ENCODE measurements at places on chromosomes 6 and 20.

- no peak for DNase-seq
These were observed 41.8 kb upstream of the NT5E start for GRCh38 chr6:85408039-85408438.

- peak; percentile 94 for DNase-seq
These were observed 74.0 kb downstream of the SSR1 start for GRCh38 chr6:7238900-7239589.

DNA sequence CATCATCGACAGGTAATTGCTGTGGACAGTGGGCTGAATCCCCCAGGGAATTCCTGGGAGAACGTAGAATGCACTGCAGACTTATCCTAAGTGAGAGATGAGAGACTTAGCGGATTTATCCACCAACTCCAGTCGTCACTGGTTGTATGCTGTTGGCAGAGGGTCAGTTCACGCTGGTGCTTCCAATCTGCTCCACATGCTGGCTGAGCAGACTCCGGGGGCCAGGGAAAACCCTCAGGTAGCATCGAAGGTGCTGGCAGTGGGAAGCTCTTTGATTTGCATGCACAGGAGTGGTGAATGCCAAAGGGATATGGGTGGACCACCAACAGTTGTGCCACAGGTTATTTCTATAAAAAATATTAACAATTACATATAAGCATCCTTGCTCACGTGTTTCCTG, 20.2 kb downstream of the TTLL9 start:
- DNase-seq = no peak

GRCh38 chr6:143941852-143942627, 66.0 kb downstream of the PLAGL1 start:
- DNase-seq = peak; percentile 68

DNA sequence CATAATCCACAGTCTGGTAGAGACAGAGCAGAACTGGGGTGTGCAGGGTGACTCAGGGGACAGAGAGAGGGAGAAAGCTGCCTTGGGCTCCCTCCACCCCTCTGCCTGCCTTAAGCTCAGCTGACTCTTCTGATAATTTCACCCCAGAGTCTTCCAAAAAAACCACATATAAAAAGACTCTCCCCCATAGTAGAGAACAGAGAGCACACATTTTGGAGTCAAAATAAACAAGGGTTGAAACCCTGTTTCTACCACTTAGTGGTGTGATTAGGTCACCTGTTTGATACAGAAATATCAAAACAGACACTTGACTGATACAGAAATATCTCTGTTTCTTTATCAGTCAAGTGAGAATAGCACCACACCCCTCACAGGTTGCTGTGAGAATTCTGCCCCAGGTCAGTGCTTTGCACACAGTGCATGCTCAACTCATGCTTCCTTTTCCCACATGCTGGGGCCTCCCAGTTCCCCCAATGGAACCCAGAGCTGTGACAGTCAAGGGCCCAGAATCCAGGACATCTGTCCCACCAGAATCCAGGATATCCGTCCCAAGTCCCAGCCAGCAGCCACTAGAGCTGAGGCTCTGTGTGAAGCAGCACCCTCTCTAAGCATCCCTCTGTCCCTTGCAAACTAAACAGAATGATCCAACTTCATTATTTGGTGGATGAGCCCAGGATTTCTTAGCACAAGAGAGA, 1.2 kb downstream of the TREML2 start:
- no peak for DNase-seq

GRCh38 chr6:86502497-86502896, 434.8 kb upstream of the HTR1E start:
- no peak for DNase-seq

GRCh38 chr20:56816349-56816748, 187.2 kb downstream of the TFAP2C start:
- no peak for DNase-seq

GRCh38 chr6:41759905-41760579, 12.8 kb upstream of the PGC start:
- no peak for DNase-seq

GRCh38 chr6:25692472-25692871, 40.5 kb downstream of the SCGN start:
- DNase-seq = no peak

GRCh38 chr6:4943716-4944115, 60.1 kb downstream of the RPP40 start:
- no peak for DNase-seq

GRCh38 chr20:51759769-51760510, 8.2 kb downstream of the ATP9A start:
- no peak for DNase-seq

DNA sequence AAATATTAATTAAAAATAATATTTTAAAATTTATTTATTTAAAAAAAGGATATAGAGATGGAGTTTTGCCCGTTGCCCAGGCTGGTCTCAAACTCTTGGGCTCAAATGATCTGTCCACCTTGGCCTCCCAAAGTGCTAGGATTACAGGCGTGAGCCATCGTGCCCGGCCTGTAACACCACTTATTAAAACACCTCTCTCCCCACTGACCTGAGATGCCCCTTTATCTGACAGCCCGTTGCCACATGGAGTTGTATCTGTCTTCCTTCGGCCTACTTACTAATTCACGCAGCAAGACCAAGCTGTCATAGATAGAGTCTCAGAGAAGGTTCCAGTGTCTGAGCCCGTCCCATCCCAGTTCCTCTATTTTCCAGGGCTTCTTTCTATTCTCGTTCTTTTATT, 30.7 kb downstream of the KIF25 start:
- DNase-seq = no peak

- DNase-seq = no peak
These were observed 27.7 kb downstream of the BFSP1 start for GRCh38 chr20:17503301-17504065.

DNA sequence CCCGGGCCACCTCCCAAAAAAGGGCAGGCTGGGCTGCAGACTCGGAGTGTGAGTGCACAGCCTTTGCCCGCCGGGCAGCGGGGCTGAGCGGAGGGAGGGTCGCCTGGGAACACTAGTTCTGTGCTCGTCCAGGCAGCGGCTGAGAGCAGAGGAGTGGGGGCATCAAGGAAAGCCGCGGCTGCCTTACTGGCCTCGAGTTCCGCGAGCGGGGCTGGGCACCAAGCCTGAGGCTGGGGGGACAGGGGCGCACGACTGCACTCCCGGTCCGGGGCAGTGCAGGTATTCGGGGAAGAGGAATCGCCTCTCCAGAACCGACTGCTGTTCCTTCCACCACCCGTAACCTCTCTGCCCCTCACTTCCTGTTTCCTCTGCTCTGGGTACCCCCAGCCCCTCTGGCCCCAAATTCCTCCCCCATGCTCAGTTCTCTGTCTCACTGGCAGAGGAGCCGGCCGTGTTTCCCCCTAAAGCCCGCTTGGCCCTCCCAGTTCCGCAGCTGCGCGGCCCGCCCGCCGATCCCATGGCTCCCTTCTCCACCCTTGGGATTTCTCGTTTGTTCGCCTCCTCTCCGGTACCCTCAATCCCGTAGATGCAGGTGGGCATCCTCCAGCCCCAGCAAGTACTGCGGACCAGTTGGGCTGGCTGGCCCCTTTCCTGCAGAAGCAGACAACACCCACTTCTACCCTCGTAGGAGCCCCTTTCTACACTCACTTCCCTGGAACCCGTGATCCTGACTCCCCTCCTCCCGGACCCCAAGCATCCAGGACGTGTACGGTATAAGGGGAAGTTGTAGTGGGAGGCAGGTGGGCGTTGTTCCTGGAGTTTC, 5.1 kb downstream of the RING1 start:
- DNase-seq = peak; percentile 51

- no peak for DNase-seq
These were observed 1.1 kb downstream of the SPTLC3 start for GRCh38 chr20:13009682-13010406.

DNA sequence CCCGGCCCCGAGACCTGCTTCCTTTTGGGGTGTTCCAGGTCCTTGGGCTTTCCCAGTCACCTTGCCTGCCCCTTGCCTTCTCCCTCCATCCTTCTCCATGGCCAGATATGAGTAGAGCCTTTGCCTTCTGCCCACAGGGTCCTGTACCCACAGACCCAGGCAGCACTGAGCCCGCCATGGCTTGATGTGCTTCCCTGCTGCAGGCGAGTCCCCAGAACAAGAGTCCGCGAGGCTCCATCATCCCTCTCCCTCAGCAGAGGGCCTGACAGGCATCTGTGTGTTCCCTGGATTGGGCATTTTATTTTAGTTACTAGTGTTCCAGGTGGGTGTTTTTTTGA, 21.9 kb downstream of the PYGB start:
- no peak for DNase-seq

DNA sequence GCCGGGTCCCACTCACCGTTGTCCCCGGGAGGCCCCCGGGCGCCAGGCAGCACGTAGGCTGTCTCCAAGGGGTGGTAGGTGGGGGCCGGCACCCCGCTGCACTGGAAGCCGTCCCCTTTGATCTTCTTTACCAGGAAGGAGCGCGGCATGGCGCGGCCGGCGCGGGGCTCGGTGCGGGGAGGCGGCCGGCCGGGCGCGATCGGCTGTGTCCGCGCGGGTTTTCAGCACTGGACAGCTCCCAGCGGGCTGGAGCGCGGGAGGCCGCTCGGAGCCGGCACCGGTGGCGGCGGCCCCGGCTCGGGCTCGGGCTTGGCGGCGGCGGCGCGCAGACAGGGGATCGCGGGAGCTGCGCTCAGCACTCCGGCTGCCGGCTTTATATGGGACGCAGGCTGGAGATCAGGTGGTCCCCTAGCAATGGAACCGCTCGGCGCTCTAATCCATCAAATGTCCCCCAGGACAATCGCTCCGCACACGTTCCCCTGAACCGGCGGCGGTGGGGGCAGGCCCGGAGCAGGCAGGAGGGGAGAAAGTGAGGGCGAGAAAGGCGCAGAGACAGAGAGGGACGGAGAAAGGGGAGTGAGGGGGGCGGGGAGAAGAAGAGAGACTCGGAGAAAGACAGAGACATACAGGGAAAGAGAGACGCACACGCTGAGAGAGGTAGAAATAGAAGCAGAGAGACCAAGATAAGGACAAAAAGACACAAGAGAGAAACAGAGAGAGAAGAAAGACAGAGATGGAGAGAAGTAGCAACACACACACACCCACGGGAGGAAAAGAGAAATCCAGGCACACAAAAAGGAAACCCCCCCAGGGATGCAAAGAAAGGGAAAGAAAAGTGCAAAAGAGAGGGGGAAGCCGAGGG, at the start of gene SCRT2:
Gene SCRT2, minus strand, starts transcription at position 350 of the 862 bp plus-strand sequence. Its CDS starts 201 bp downstream, at position 149.
- DNase-seq = peak; percentile 90

- no peak for DNase-seq
These were observed 5.6 kb upstream of the IFNGR1 start for GRCh38 chr6:137224799-137225198.

GRCh38 chr20:36235892-36236785, at the start of gene AAR2:
Gene AAR2, plus strand, starts transcription at chr20:36236478. Its CDS starts 3,391 bp downstream, at chr20:36239869.
- DNase-seq = peak; percentile 84

GRCh38 chr6:19463925-19464324, 373.2 kb upstream of the ID4 start:
- no peak for DNase-seq

DNA sequence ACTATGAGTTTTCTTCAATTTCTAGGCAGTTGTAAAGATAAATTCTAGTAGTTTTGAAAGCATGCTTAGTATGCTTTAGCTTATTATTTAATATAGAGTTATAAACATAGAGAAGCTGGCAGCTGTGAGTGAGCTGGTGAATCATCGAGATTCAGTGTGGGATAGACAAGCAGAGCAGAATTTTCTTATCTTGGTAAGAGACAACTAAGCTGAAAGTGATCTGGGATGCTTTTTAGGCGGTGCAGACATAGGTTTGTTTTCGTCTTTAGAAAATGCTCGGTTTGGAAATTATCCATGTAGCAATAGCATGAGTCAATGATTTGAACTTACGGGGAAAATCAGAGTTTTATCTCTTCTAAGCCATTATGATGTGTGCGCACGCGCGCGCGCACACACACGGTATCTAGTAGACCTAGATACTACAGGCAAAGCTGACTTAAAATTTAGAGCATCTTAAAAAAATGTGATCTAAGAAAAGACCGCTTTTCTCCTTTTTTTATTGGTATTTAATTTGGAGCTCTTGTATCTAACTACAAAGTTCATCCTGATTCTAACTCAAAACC, 128.3 kb upstream of the MAP3K7 start:
- peak; percentile 23 for DNase-seq

DNA sequence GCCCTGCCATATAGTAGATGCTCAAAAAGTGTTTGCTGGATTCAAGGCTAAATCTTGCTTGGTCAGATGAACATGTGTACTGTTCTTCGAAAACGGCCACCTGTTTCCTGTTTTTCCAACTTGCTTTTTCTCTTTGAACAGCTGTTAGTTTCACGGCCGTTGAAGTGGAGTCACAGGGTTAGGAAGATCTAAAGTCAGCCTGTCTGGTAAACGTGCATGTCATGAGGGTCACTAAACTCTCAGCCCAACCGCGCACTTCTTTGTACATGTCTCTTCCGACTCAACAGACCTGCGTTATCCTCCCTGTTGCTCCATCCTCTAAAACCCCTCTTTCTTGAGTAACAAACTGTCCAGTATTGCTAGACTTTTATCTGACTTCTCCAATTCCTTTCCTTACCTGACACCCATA, 93.2 kb upstream of the MAN1A1 start:
- DNase-seq = no peak

GRCh38 chr6:81262656-81263055, 489.8 kb downstream of the TENT5A start:
- no peak for DNase-seq

GRCh38 chr6:39367700-39368099, 45.2 kb upstream of the KCNK16 start:
- no peak for DNase-seq

DNA sequence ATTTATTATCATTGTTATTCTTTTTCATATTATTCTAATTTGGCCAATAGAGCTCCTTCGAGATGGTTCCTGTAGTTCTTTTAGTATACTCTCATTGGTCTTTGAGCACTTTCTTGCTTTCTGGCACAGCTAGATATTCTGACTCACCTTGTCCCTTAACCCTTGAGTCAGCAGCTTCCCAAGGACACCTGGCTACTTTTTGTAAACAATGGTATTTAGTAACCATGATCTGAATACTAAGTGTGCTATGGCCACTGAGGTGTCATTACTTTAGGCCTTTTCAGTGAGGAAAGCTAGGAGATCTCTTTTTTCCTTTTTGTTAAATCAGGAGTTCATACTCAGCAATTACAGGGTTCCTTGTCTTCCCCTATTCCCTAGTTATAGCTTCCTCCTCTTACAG, 126.5 kb upstream of the CITED2 start:
- DNase-seq = no peak

- DNase-seq = no peak
These were observed 34.9 kb upstream of the HEY2 start for GRCh38 chr6:125714441-125715090.

- no peak for DNase-seq
These were observed 29.2 kb upstream of the ALDH8A1 start for GRCh38 chr6:134979142-134979541.

DNA sequence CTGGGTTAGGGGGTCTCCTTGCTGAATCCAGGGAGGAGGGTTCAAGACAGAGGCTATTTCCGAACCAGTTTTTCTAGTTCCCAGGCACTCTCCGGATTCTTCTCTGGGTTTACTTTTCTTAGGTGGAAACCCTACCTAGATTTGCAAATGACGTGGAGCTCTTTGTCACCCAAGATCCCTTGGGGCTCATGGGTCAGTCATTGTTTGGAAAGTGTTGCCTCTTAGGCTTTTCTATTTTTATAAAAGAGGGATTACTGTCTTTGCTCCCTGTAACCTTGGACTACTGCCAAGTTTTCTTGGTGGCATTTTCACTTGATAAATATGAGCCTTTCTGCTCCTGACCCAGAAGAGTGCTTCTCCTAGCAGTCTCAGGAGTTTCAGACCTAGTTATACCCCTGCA, 33.6 kb downstream of the FAM209B start:
- no peak for DNase-seq

- DNase-seq = no peak
These were observed 555.3 kb upstream of the MAP3K7 start for GRCh38 chr6:91142154-91142553.

GRCh38 chr20:50226093-50226974, 35.7 kb downstream of the CEBPB start:
- DNase-seq = peak; percentile 49
